ENCODE measurements at places on chromosomes 3 and 15.

- DNase-seq = no peak
Measured at GRCh38 chr3:147924755-147925154, 515.6 kb downstream of the ZIC1 start.

DNA sequence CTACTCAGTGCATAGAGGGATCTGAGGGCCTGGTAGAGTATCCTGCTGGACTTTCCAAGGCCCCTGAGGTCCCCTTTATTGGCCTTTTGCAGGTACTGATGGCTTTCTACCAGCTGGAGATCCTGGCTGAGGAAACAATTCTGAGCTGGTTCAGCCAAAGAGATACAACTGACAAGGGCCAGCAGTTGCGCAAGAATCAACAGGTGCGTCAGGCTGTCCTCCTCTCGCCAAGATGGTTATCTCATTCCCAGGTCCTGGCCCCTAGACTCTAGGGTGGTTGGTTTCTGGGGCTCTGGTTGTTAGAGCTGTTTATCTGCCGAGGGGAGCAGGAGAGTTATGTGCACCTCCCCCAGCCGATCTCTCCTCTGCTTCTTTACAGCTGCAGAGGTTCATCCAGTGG is 9.3 kb downstream of the EIF2B5 start:
- no peak for DNase-seq

GRCh38 chr3:49013738-49014660 is 4.4 kb downstream of the DALRD3 start:
- DNase-seq = no peak

DNA sequence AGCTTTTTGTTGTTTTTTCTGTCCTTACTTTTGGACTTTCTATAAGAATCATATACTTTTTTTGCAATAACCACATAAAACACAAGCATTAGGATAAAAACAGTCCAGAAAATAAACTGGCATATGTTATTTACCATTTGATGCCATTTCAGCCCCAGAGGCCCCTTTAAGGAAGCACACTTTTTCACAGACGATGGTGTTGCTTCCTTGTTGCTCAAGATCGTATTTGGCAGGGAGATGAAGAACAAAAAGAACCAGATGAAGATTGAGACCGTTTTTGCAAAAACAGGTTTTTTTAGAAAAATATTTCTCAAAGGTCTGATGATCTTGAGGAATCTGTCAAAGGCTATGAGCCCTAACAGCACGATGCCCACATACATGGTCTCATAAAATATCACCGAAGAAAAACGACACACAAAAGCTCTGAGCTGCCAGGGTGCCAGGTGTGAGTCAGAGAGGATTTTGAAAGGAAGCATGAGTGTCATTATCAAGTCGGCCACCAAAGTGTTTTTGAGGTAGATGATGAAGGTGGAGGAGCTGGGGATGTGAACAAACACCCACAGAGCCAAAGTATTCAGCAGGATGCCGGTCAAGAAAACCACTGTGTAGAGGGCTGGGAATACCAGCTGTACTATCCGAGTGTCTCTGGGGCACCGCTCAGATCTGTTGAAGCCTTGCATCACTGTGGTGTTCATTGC is 902 bp downstream of the P2RY13 start:
- DNase-seq = no peak

DNA sequence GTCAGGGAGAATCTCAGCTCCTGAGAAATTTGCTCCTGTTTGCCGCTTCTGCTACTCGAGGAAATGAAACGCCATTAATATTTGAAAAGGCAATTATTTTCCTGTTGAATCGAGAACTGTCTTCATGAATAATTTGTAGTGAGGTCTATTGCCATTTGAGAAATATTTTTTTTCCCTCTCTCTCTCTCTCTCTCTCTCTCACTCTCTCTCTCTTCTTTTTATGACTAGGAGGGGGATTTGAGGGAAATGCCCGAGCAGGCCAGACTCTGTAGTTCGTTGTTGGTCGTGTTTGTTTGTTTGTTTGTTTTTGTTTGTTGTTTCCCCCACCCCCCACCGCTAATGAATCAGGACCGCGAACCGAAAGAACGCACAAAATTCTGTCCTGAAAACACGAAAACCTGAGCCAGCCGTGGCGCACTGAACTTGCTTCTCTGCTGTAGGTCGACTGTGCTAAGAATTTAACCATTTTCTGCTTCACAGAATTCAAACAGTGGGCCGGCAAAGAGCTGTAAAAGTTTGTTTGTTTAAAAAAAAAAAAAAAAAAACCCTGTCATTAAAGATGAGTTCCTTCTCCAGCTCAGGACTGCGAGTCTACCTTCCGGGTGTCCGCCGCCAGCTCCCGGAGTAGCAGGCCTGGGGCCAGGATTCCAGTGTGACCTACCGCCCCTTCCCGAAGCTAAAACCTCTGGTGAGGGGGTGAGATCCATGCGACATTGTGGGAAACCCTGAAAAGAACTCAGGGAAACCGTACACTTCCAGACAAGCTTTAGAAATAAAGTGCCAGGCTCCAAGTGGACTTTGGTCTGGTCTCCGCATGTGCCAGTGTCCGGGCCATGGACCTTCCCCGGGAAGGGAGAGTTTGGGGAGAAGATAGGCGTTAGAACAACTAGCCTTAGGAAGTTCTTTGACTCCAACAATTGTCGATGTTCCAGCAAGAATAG is 12.1 kb downstream of the ZIC4 start:
- DNase-seq = no peak

DNA sequence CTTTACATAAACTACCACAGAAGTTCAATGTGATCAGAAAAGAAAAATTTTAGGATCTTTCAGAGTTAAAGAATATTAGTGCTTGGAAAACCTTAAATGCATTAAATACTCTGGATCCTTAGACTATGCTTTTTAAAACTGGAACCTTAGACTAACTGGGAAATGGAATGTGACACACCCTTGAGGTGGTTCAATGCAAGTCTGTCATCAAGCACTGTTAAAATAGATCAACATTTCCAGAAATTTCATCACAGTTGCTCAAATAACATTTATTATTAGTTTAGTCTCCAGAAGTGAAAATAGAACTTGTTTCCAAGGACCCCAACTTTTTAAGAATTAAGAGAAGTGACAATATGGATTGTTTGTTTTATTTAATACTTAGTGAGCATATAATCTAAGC is 71.8 kb downstream of the GAP43 start:
- DNase-seq = no peak

- no peak for DNase-seq
Measured at GRCh38 chr3:42066516-42067181, 24.5 kb upstream of the TRAK1 start.

DNA sequence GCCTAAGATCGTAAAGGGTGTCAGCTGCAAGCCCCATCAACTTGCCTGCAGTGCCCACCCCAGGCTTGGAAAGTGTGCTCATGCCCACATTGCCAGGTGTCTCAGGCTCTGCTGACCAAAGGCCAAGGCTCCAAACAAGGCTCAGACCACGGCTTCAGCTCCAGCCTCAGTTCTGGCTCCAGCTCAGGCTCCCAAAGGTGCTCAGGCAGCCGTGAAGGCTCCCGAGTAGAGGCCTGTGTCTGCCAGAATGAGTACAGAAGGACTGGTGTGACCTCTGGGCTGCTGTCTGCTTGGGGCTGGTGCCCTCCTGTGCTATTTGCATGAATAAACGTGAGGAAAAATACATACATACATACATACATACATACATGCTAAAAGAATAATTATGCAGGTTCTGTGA is 27.9 kb upstream of the UACA start:
- DNase-seq = no peak

DNA sequence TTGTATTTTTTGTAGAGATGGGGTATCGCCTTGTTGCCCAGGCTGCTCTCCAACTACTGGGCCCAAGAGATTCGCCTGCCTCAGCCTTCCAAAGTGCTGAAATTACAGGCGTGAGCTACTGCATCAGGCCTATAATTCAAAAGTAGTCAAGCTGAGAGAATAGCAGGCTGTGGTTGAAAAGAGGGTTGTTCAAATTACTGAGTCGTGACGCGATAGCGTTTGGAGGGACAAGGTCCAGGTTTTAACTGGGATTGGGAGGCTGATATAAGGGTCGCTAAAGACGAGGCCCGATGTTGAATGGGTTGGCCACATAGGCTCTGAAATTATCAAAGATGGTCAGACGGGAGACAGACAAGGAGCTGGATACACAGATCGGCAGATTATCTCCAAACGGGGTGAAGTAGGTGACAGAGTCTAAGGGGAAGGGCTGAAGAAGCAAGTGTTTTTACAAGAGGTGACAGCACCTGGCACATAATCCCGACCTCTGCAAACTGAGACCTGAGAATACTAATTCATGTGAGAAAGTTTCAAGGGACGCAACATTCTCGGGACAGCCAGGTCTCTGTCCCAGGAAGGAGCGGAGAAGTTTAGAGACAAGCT is 759 bp upstream of the ARID3B start:
- DNase-seq = no peak

DNA sequence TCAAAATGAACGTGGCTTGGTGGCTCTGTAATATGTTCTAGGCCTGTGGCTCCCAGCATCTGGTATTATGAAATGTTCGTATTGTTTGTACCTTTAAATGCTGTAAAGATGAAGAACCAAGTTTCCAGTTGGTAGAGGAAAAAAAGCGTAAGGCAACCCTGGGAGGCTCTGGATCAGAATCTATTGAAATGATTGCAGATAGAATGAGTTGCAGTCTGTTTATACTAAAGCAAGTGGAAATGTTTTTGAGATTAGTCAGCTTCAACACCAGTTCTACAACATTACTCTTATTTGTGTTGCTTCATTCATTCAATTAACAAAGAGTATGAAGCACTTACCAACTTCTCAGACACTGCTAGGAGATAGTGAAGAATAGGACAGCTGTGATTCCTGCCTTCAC is 5.3 kb downstream of the ARL6IP5 start:
- no peak for DNase-seq

- no peak for DNase-seq
Measured at GRCh38 chr15:96728591-96728990, 398.1 kb downstream of the NR2F2 start.

- DNase-seq = no peak
Measured at GRCh38 chr15:99732124-99732750, 1.0 kb downstream of the LYSMD4 start.
